H9 (cell line): ENCODE measurements at places on chromosomes 7 and 10. TPM values are rescaled to one million over a fixed set of nuclear protein-coding genes. Genes with fewer than 3 reads are reported as not detected.

Gene ZKSCAN1
- 28.2 and 29.8 TPM in 2 replicates for total RNA-seq

Gene KRIT1
- 34.9 and 38.1 TPM in 2 replicates for total RNA-seq

Gene CCDC136
- 28.7 and 31.1 TPM in 2 replicates for total RNA-seq

Gene H2BK1
- total RNA-seq = 0.97 TPM in 1 of 2 replicates, not detected in the other

Gene CHRM2
- total RNA-seq = not detected in 2 replicates

Gene VPS37D
- 0.85 and 1.3 TPM in 2 replicates for total RNA-seq

Gene PLXNA4
- 0.20 and 0.35 TPM in 2 replicates for total RNA-seq

Gene PTPRN2
- total RNA-seq = 5.2 and 5.7 TPM in 2 replicates

Gene BRAF
- 29.6 and 32.9 TPM in 2 replicates for total RNA-seq

Gene MICU1
- 28.7 and 33.2 TPM in 2 replicates for total RNA-seq

Gene TMEM273
- total RNA-seq = not detected in 2 replicates

Gene NPFFR1
- not detected in 2 replicates for total RNA-seq

Gene CUZD1
- 17.2 and 19.4 TPM in 2 replicates for total RNA-seq

Gene TMEM229A
- 0.37 and 0.46 TPM in 2 replicates for total RNA-seq

DNA sequence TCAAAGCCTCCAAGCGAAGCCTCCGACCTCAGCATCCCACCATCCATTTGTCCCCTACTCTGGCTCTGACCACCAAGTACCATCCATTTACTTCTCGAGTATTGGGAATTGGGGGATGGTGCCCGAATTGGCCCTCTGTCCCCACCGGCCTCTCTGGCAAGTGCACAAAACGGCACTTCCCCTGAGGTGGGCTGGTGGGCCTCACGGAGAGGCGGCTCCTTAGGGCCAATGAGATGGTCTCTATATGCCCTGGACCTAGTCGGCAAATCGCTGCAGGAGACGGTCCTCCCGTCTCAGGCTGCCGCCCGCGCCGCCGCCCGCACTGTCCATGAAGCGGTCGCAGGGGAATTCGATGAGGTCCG is 2.8 kb downstream of the TRIL start:
- H3K4me3 ChIP-seq = no peak overlapping the region
- H3K27ac ChIP-seq = no peak overlapping the region
- H3K4me1 ChIP-seq = peaks cover 2% of the 10 kb centered on the region; the same call in 1 of the 2 replicates
- peaks cover 11% of the 10 kb centered on the region; the same call in 1 of the 2 replicates for H3K27me3 ChIP-seq
- peak; percentile 34 for DNase-seq

- H3K27me3 ChIP-seq = no peaks in the 10 kb centered on the region; the same call in 1 of the 2 replicates
- no peaks in the 10 kb centered on the region for H3K4me1 ChIP-seq
- peak; percentile 72 for DNase-seq
These were observed at the start of gene STEAP4 for GRCh38 chr7:88306590-88307048. Gene STEAP4 (minus strand): TSS chr7:88306894. CDS start chr7:88284269, 22,625 bp downstream.

GRCh38 chr10:113939212-113939860 is 84.9 kb downstream of the NHLRC2 start:
- no peak for DNase-seq
- H3K27me3 ChIP-seq = no peaks in the 10 kb centered on the region
- H3K4me1 ChIP-seq = no peaks in the 10 kb centered on the region

DNA sequence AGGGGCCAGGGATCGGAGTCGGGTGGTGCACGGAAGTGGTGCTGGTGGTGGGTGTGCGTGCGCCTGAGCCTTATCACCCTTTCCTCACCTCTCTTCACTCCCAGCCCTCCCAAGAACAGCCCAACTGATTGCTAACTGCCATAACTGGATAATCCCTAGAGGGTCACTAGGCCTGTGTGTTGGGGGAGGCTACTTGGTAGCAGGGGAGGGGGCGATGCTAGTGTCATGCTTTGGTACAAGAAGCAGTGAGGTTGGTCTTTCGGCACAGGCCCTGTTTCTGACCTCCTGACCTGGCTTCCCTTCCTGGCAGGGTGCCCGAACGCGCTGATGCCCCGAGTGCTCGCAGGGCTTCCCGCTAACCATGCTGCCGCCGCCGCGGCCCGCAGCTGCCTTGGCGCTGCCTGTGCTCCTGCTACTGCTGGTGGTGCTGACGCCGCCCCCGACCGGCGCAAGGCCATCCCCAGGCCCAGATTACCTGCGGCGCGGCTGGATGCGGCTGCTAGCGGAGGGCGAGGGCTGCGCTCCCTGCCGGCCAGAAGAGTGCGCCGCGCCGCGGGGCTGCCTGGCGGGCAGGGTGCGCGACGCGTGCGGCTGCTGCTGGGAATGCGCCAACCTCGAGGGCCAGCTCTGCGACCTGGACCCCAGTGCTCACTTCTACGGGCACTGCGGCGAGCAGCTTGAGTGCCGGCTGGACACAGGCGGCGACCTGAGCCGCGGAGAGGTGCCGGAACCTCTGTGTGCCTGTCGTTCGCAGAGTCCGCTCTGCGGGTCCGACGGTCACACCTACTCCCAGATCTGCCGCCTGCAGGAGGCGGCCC is 652 bp downstream of the KAZALD1 start:
- H3K27me3 ChIP-seq = peaks cover 45% of the 10 kb centered on the region
- DNase-seq = peak; percentile 85
- peaks cover 2% of the 10 kb centered on the region for H3K36me3 ChIP-seq

DNA sequence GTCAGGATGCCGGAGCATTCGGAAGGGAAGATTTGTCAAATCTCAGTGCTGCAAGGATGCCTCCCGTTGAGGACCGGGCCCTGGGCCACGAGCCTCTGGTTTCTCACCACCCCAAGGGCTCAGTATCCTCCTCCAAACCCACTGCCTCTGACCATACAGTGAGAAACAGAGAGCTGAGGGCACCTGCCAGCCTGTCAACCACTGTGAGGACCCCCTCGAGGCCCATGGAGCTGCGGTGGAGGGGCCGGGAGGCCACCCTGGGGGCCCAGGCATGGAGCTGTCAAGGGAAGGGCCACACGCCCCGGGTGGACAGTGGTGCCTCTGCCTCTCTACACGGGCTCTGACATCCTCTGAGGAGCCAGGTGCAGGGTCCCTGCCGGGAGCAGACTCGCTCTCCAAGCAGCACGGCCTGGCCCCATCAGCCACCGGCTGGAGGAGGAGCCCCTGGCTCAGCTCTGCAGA is 248.0 kb upstream of the TCERG1L start:
- no peak overlapping the region for H3K27ac ChIP-seq
- no peaks in the 10 kb centered on the region for H3K36me3 ChIP-seq
- no peaks in the 10 kb centered on the region for H3K27me3 ChIP-seq
- DNase-seq = no peak

DNA sequence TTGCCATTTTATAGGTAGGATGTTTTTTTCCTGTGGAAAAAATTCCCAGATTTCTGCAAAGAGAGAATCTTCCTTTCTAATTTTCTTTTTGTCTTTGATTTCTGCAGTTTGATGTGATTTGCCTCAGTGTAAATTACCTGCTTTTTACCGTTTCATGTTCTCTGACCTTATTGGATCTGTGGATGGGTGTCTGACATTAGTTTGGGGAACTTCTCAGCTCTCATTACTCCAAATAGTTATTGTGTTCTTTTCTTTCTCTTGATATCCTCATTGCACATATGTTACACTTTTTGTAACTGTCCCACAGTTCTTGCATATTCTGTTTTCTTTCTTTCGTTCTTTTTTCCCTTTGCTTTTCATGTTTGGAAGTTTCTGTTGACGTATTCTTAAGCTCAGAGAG is 28.5 kb downstream of the NACAD start:
- no peak overlapping the region for H3K4me3 ChIP-seq
- H3K27me3 ChIP-seq = no peaks in the 10 kb centered on the region
- DNase-seq = no peak
- peaks cover 16% of the 10 kb centered on the region for H3K36me3 ChIP-seq

DNA sequence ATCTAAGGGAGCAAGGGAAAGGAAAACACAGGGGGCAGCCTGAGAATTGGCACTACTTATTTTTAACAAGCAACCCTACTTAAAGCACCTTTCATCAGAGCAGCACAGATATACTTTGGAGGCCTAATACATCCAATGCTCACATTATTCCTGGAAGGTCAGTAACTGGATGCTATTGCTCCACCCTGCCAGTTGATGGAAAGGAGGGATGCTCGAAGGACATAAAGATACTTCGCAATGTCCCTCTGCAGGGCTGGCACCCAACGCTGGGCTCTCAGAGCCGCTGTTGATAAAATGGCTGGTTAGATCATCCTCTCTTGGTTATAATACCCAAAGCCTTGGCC is 307.9 kb upstream of the AOAH start:
- no peak overlapping the region for H3K4me3 ChIP-seq
- peaks cover 17% of the 10 kb centered on the region for H3K4me1 ChIP-seq
- DNase-seq = no peak
- peak overlapping the region; percentile 12 for H3K27ac ChIP-seq
- no peaks in the 10 kb centered on the region for H3K27me3 ChIP-seq
- H3K36me3 ChIP-seq = peaks cover 3% of the 10 kb centered on the region; the same call in 1 of the 2 replicates

DNA sequence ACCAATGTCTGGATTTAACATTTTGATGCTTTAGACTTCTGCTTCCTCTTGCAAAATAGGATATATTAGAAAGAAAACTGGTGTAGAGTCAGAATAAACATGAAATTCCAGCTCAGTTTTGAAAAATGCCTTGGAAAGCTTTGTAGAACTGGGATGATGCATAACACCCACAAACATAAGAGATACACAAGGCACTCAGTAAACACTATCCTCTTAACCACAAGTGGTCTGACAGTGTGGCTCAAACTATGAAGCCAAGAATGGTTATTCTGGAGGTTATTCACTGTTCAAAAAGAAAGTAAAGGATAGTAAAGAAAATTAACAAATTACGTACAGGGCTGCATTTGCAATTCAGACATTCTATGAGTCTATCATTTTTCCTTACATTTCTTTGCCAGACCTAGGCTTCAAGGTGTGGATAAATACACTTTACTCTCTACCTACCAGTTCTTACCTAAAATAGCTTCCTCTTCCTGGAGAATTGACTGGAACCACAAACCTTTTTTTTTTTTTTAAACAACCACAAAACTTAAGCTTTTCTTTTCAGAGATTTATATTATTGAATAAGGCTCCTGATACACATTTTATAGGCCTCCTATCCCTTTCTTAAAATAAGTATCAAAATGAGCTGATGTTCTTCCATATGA is 9.0 kb upstream of the RSBN1L start:
- peaks cover 12% of the 10 kb centered on the region; the same call in 2 of the 3 replicates for H3K36me3 ChIP-seq
- no peak overlapping the region for H3K27ac ChIP-seq
- DNase-seq = no peak
- no peak overlapping the region for H3K4me3 ChIP-seq

- H3K4me3 ChIP-seq = no peak overlapping the region
- H3K36me3 ChIP-seq = peaks cover 5% of the 10 kb centered on the region; the same call in 1 of the 2 replicates
- no peaks in the 10 kb centered on the region for H3K4me1 ChIP-seq
- no peaks in the 10 kb centered on the region for H3K27me3 ChIP-seq
- no peak for DNase-seq
These were observed 33.4 kb downstream of the MACROH2A2 start for GRCh38 chr10:70085975-70086613.

DNA sequence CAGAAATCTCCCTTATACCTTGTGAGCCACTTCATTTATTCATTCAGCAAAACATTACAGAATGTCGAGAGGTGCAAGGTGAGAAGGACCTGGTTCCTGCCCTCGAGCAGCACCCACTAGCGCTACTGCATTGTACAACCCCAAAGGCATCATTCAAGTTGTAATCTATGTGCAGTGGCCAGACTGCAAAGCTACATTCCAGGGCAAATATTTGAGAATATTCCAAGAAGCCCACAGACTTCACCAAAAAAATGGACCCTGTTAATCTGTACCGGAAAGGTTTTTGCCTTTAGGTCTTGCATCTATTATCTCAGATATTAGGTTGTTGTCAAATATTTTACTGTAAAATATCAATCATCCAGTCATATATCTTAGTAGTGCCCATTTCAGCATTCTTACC is 295.4 kb upstream of the FZD1 start:
- peaks cover 15% of the 10 kb centered on the region for H3K36me3 ChIP-seq
- no peak overlapping the region for H3K27ac ChIP-seq
- no peak for DNase-seq
- no peaks in the 10 kb centered on the region for H3K4me1 ChIP-seq

DNA sequence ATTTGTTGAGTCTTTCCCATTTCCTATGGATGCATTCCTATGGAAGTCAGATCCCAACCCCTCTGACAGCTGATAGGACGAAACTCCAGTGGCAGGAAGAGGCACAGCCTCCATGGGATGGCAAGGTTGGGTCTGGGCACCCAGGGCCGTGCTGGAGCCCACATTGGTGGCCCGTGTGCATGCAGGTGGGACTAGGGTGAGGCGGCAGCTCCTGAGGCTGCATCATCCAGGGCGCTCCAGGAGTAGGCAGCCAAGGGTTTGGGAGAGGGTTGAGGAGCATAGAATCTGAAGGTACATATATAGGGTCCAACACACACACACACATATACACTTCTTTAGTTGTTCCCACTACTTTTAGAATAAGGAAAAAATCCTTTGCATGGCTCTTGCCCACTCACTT is 81.4 kb upstream of the BMPER start:
- DNase-seq = no peak
- H3K4me3 ChIP-seq = no peak overlapping the region
- no peaks in the 10 kb centered on the region for H3K4me1 ChIP-seq

- H3K27me3 ChIP-seq = no peaks in the 10 kb centered on the region
- DNase-seq = no peak
These were observed 1.4 kb upstream of the CTBP2 start for GRCh38 chr10:125161707-125162119.

DNA sequence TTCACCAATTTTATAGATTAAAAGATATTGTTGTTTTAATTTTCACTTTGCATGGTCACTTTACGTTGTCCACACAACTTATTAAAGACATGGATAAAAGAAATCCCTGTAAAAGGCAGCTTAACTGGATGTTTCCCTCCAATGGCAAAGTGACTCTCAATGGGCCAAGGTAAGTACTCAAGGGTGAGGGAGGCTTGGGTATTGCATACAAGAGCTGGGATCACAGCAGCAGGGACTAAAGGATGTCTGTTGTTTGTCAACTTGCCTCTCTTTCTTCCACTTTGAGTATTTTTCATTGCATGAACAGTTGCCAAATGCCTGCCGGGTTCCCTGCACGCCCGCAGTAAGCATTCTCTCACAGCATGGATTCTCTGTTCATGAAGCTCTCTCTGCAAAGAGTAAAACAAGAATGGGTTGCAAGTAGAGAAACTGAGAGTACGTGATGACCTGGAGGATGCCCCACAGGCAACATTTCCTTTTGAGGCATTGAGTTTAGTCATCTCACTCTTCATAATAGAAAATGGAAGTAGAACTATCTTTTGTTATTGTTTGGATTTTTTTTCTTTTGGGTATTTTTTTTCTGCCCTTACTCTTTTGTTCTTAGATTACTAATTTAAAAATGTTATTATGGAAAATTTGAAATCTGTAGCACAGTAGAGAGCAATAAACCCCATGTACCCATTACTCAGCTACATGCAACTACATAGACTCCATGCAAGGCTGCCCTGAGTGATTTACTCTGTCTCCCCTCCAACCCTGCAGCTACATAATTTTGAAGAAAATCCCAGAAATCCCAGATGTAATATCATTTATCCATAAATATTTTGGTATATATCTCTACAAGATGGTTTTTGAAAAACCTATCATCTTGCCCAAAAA is 26.3 kb downstream of the GPR141 start:
- DNase-seq = no peak
- peaks cover 8% of the 10 kb centered on the region for H3K4me1 ChIP-seq
- H3K27ac ChIP-seq = no peak overlapping the region
- no peaks in the 10 kb centered on the region for H3K27me3 ChIP-seq

DNA sequence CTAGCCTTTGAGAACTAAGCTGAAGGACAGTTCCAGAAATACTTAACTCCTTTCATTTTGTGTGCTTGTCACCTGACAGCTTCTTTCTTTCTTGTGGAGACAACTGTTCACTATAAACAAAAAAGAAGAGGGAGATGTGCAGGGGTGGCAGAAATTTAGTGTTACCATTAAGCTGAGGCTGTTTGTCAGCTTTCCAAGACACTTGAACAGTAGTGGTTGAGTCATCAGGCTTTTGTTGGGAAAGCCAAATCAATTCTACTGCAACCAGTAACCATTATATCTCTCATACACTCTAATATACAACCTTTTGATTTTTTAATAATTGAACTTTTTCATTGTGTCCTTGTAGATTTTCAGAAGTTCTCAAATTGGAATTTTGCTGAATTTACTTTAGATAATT is 75.3 kb downstream of the POLL start:
- no peaks in the 10 kb centered on the region for H3K4me1 ChIP-seq
- H3K4me3 ChIP-seq = no peak overlapping the region
- H3K27me3 ChIP-seq = no peaks in the 10 kb centered on the region
- DNase-seq = no peak
